ENCODE measurements at places on chromosomes 5 and 9.

DNA sequence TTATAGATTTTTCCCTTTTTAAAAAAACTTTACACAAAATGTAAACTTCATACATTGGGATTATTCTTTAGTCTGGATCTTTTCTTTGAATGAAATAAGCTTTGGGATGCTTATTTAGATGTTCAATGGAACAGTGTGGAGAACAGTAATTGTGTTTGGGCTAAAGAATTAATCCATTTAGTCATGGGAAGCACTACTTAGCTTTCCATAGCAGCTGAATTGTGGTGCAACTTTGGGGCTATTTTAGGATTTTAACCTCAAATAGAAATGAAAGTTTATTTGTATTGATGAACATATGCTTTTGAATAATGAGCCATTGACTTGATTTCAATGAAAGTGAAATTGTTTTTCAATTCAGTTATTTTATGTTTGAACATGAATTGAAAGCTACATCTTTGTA lies 72.4 kb downstream of the ZCCHC7 start:
- DNase-seq: no peak

DNA sequence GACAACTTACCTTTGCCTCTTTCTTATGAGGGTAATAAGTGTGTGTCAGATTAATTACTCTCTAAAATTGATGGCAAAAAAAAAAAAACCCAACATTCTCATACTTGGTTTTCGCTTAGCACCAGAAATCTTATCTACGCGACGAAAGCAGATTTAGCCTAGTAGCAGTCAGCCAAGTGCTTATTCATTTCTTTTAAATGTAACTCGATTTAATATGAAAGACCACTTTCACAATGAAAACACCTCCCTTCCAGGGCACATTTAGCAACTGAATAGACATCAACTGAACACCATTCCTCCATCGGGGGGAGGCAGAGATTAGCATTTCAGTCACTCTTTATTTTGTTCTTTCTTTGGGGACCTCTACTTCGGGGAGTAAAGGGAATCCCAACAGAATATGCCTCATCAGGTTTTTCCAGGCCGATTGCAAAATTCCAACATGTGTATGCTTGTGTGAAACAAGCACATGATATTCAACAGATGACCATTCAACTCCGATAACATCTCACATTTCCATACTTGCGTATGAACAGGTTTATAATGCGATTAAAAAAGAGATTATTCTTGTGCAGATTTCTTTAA lies 124.1 kb upstream of the RETREG1 start:
- DNase-seq: no peak

DNA sequence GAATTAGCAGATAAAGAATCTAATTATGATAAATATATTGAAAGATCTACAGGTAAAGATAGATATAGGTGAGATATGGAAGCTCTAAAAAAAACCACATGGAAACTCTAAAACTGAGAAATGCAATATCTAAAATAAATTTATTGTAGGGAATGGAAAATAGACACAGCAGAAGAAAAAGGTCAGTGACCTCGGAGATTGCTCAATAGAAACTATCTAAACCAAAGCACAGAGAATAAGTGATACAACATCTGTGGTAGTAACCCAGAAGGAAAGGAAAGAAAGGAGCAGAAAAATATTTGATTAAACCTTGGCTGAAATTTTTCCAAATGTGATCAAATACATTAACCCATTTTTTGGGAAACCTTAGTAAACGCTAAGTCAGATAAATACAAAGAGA lies 43.1 kb upstream of the GLIPR2 start:
- no peak for DNase-seq

GRCh38 chr5:73189871-73190376 lies 16.9 kb downstream of the TMEM174 start:
- no peak for DNase-seq

- no peak for DNase-seq
These were observed 3.6 kb downstream of the RPS23 start for GRCh38 chr5:82274343-82275211.

- DNase-seq: no peak
These were observed 232.1 kb downstream of the ARHGEF28 start for GRCh38 chr5:73858054-73858453.
